ENCODE measurements at places on chromosomes 13 and 19. TPM values are rescaled to one million over a fixed set of nuclear protein-coding genes. Genes with fewer than 3 reads are reported as not detected.

DNA sequence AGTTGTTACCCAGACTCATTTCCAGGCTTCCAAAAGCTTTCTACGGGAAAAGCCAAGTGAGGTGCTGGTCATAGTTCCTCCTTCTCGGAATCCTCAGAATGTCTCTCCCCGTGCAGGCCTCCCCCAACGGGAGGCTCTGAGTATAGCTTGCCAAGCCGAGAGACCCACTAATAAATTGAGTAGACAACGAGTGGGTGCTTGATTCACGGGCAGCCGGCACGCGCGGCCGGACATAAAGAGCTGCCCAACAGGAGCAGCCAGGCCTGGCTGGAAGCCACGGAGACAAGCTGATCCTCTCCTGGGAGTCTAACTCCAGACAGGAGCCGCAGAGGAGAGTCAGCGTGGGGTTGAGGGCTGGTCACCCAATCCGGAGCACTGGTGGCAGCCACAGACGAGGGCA is 43.4 kb upstream of the MEDAG start:
- DNase-seq, result no peak

DNA sequence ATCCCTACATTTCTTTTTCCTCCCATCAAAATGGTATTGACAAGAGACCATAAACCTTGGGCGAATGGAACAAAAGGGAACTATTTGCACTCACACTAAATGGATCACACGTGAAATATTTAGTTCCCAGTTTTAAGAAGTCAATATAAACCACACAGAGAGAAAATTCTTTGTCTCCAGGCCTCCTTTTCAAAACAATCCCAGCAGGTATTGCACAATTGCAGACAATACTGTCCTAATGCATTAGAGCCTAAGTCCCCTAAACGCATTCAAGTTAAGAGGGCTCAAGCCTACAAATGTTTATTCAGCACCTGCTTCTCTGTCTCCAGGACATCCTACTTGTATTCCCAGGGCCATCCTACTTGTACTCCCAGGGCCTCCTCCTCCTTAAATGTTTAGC is 1.3 kb upstream of the B3GLCT start:
- no peak for DNase-seq

- DNase-seq, result peak; percentile 18
Observed at GRCh38 chr13:104314926-104315535, 1248.8 kb upstream of the SLC10A2 start.

DNA sequence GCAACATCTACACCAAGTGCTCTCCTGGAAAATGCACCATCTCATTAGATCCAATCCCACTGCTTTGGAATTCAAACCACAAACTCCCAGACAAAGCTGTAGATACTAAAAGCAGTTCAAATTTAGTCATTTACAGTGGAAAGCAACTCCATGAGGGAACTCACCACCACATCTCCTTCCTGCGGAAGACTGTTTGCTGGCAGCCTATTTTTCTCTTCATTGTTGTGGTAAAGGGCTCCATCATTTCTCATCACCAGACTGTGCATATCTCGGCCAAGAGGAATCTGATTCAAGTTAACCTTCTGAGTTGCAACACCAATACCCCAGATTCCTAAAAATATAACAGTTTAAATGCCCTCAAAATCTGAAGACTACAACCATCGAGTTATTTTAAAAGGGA is 8.4 kb downstream of the SPRYD7 start:
- no peak for DNase-seq

GRCh38 chr19:35879770-35880317 is 11.5 kb downstream of the APLP1 start:
- peak; percentile 94 for DNase-seq

DNA sequence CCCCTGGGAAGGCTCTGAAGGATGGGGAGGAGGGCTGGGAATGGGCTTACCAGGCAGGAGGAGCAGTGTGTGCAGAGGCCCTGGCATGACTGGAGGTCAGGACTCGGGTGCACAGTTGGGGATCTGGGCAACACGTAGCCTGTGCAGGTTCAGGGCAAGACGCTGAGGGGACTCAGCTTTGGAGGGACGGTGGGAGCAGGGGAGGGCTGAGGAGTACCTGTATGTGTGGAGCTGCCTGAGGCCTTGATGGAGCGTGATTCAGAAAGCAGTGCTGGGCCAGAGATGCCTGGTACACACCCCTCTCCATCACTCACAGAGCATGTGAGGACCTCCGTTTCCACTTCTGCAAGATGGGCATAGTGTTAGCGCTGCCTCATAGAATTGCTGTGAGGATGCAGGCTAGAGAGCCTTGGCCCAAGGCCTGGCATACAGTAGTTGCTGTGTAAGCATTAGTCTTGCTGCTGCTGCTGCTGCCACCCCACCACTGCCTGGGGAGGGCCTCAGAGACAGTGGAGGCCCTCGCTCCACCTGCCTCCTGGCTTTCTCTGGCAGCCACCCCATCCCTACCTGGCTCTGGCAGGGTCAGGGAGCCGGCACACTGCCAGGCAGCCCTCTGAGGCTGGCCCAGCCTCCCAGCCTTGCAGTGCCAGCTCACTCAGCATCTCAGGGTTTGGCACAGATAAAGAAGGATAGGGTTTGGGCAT is 2.4 kb downstream of the PAK4 start:
- DNase-seq, result no peak

DNA sequence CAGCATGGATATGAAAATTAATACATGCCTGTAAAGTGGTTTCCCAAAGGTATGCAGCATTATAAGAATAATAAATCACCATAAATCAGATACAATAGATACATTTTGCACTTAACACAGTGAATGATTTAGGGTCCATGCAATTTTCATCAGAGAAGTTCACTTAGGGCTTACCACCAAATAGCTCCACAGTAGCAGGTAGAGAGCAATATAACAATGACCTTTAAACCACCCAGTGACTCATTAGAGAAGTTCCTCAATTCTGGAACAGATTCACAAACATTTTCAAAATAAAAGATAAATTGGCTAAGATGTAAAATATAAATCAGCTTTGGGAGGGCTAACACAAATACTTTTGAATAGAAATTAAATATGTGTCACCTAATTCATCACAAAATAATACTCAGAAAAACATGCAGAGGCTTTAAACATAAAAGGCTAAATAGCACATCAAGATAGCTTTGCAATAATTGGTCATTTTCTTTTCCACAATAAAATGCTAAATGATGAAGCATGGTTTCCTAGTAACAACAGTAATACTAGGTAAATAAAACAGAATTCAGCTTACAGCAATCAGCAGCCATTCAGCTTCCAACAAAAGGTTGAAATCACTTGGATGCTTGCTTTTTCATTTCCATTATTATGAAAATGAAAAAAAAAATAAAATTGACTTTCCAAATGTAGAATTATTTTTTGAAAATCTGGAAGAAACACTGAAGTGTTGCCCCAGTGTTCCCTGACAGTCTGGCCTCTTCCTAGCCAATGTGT is 84.3 kb upstream of the NBEA start:
- DNase-seq, result no peak

The SLC25A41 gene
- total RNA-seq, result not detected

Measured in MG63 (cell line).